CD4-positive, alpha-beta T cell treated with Interleukin-4 for 1 hour (primary cell): ENCODE measurements at places on chromosomes 11 and 22.

DNA sequence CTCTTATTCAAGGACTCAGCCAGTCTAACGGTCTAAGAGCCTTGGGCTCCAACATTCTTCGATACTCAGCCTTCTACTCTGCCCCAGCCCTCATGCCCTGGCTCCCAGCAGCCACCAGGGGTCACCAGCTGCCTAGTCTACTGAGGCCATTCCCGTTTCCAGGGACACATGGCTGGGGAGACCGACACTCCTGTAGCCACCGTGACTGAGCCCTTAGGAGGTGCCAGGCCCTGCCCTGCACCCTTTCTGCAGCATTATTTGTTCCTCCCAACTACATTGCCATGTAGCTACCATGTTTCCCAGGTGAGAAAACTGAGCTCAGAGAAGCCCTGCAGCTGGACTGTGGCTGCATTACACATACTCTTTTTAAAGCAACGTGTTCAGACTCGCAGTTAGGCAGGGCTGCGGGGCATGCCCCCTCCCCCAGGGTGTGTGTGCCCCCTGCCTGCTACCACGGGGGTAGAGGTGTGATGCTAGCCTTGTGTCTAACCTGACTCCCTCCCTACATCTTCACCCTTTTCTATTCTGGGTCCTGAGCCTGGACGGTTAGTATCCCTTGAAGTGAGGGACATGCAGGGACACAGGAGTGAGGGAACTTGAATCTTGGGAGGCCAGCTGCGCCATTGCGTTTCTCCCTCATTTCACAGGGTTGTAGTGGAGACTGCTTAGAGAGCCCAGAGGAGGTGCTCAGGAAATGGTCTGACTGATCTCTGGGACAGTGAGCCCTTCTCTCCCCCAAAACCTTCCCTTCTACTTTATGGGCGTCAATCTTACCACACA, 17.5 kb downstream of the ATG16L2 start:
- DNase-seq, result peak; percentile 56

GRCh38 chr11:34784318-34784841, 131.8 kb downstream of the APIP start:
- no peak for DNase-seq

- DNase-seq, result no peak
These were observed 120.7 kb downstream of the TIMP3 start for GRCh38 chr22:32922186-32922585.

DNA sequence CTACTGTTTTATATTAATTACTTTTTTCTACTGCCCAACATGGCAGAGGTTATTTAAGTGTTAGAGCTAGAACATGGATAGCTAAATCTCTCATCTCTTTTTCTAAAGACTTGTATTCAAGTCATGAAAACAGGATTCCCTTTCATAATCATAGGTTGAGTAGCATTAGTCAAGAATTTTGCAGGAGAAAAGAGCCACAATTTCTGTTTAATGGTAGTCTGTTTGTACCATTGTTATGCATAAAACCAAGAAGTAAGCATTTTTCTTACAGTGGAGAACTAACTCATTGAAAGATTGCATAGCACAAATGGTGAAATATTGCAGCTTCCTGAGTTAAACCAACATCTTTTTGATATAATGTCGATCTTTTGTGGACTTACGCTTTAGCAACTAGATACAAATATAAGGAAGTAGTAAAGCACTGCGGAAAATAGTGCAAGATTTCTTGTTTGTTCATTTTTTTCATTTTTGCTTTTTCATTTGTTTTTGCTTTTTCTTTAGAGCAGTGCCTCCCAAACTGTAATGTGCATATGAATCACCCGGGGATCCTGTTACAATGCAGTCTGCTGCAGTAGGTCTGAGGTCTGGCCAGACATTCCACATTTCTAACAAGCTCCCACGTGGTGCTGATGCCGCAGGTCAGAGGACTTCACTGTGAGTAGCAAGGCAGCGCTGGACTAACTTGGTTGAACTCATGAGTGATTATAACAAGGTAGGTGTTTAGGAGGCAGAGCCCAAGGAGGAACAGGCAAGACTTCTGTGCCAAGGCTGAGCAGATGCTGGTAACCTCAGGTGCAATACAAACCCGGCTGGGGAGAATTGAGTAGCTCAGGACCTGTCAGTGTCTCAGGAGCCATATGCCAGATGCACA, 4.6 kb downstream of the ETS1 start:
- no peak for DNase-seq

DNA sequence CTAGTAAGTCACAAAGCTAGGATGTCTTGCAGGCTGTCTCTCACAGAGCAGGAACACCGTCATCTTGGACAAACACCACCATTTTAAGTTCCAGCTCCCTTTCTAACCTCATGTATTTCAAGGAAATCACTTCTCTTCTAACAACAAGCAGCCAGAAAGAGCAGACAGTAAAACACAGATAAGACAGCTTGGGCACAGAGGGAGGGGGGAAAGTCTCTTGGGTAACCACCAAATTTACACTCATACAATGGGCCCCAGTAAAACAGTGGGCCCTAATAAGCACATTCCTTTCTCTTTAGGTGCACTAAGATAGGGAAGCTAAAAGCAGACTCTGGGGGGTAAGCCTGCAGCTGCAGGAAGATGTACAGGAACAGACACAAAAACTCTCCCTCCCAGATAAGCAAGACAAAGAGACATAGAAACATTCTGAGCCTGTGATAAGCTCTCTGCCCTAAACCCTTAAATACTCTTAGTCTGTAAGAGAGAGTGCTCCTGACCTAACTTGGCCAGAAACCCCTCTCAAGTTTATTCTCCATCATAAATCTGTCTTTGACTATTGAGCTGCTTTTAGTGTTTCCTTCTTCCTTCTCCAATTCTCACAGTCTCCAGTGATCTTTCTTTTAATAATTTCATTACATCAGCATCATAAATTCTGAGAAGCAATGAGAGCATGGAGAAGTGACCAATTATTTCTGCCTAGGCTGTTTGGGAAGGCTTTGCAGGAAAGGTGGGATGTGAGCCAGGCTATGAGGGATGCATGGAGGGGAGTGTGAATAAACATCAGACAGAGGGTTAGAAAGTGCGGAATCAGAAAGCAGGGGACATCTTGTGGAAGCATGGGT, 7.4 kb downstream of the OR10D3 start:
- DNase-seq, result no peak

- DNase-seq, result no peak
These were observed 18.9 kb upstream of the YPEL1 start for GRCh38 chr22:21754523-21754922.

- DNase-seq, result no peak
These were observed 141.0 kb downstream of the ARHGAP20 start for GRCh38 chr11:110571081-110571720.

GRCh38 chr11:115146425-115146824, 357.8 kb downstream of the CADM1 start:
- no peak for DNase-seq

DNA sequence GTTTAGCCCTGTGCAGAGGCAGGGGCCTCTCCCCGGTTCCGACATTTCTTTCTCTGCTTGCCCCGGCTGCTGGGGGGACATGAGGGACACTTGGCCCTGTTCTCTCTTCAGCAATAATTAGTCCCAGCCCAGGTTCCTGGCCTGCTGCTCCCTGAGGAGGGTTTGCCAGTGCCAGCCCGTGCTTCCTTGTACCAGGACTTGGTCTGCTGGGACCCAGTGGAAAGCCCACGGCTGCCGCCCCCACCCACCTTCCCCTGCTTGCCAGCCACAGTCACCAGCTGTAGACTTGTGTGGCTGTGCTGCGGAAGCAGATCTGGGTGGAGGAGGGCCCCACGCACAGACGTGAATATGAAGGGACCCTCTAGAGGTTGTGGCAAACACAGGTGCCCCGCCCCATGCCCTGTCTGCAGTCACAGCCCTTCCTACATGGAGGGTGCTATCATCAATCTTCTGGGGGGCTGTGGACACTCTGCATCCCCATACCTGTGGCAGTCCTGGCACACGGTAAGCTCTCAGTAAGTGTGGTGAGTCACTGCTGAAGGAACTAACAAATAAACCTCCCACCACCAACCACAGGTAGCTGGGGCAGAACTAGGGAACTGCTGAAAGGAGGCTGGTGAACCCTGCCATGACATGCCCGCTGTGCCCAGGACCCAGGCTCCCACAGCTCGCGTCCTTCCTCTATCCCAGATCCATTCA, 949 bp downstream of the TP53AIP1 start:
- DNase-seq, result no peak

- DNase-seq, result no peak
These were observed 21.6 kb upstream of the TMEM191C start for GRCh38 chr22:21445437-21446127.

DNA sequence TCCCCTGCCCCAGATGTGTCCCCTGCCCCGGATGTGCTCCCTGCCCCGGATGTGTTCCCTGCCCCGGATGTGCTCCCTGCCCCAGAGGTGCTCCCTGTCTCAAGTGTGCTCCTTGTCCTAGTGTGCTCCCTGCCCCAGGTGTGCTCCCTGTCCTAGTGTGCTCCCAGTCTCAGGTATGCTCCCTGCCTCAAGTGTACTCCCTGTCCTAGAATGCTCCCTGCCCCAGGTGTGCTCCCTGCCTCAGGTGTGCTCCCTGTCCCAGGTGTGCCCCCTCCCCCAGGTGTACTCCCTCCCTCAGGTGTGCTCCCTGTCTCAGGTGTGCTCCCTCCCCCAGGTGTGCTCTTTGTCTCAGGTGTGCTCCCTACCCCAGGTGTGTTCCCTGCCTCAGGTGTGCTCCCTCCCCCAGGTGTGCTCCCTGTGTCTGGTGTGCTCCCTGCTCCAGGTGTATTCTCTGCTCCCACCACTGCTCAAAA, 48.7 kb upstream of the RASD2 start:
- no peak for DNase-seq
